ENCODE measurements at places on chromosomes 16 and 17. TPM values are rescaled to one million over a fixed set of nuclear protein-coding genes. Genes with fewer than 3 reads are reported as not detected.

DNA sequence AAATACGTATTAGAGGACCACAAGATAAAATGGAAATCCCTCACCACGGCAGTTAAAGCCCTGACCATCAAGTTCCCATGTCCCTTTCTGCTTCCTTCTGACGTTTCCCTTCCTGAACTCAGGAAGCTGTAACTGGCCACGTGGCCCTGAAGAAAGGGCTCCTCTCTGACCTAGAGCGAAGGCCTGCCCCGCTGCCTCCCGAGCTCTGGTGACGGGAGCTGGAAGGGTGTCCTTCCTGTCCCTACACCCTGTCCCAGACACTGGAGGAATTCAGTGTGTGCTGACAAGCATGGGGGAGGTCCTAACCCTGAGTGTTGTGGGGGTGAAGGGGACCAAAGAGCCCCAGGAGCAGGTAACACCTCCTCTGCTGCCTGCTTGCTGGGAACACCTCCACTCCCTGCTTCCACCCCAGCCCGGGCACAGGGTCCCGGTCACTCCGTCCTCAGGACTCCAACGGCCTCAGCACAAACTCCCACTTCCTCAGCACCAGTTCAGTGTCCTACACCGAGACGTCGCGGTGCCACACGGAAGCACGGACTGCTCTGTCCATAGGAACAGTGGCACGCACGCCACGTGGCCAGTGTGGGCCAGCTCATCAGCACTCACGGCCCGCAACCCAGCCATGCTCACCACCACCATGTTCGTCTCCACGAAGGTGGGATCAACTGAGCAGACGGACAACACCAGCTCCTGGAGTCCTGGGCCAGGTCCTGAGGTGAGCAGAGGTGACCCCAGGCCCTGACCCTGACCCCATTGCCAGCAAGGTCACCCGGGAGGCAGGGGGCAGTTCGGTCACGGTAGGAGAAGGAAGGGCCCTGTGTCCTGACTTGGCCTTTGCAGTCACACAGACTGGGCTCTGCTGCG, 16.9 kb downstream of the TMEM235 start:
- DNase-seq: peak; percentile 67

DNA sequence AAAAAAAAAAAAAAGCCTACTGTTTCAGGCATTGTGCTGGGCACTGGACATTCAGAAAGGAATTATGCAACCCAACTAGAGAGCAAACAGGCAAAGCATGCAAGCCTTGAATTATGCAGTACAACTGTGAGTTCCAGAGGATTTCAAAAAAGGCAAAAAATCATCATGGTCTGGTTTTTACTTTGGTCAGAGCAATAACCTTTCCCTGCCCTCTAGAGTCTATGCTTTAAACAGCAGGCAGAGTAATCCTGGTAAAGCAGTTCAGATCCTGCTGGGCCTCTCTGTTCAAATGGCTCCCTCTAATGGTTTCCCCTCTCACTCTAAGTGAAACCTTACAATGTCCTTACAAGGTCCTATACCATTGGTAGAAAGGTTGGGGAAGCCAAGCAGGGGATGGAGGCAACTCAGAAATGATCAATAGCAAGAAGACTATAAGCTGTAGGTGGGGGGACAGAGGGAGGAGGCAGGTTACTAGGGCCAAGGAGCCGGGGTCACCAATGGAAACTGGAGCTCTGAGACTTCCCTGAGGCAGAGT, 4.6 kb upstream of the TAF15 start:
- peak; percentile 95 for DNase-seq

GRCh38 chr17:50210240-50211225, 9.1 kb upstream of the COL1A1 start:
- peak; percentile 62 for DNase-seq

DNA sequence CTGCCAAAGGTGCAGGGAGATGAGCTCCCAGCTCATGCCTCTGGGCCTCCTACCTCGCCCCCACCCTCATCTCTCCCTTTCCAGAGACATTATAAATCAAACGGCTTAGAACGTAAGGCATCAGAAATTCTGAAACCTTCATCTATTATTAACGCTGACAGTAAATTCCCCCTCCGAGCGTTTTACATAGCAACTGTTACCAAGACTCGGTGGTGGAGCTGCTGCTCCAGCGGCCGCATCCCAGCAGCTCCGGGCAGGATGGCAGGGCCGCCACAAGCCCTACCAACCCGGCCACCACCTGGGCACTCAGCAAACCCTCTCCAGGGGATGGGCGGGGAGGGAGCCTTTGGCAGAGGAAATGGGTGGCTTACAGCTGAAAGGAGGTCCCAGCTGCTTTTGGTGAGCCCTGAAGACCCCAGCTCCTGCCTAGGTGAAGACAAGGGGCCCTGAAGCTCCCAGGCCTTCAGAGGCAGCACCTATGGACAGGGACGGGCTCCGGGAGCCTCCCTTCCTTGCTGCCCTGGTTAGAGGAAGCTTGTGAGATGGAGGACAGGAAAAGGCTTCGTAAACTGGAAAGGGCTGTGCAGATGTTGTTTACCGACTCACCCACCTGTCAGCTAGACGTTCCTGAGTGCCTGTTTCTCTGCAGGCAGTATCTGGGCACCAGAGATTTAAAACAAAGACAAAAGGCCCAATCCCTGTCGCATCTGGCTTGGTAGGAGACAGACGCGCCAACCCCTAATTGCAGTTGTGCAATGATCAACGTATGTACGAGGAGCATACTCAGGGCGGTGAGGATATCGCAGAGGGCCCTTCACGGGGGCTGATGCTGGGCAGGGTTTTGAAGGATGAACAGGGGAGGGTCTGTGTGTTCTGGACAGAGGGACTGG, 76.9 kb downstream of the RAI1 start:
- DNase-seq: no peak

DNA sequence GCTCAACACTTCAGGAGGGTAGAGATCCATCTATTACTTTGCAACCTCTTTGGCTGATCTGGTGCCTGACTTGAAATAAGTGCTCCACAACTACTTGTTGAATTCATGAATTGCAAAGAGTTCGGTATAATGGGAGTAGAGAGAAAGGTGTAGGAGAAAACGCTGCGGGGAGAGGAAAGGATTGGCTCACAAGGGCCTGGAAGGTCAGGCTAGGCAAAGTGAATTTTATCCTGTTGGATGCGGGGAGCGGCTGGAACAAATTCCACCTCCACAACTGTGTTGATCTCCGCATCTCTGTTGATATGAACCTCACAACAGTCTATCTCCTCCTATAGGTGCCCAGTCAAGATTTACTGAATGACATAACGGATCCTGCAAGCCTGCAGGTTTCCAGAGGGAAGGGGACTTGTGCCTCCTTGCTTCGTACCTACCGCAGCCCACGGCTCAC, 684 bp downstream of the SLX4 start:
- peak; percentile 35 for DNase-seq

- peak; percentile 12 for DNase-seq
These were observed 1.2 kb upstream of the BLTP2 start for GRCh38 chr17:28646039-28646754.

- no peak for DNase-seq
These were observed 68.0 kb upstream of the DOC2B start for GRCh38 chr17:249236-249993.

GRCh38 chr16:2429771-2430663, 770 bp downstream of the CCNF start:
- peak; percentile 60 for DNase-seq

DNA sequence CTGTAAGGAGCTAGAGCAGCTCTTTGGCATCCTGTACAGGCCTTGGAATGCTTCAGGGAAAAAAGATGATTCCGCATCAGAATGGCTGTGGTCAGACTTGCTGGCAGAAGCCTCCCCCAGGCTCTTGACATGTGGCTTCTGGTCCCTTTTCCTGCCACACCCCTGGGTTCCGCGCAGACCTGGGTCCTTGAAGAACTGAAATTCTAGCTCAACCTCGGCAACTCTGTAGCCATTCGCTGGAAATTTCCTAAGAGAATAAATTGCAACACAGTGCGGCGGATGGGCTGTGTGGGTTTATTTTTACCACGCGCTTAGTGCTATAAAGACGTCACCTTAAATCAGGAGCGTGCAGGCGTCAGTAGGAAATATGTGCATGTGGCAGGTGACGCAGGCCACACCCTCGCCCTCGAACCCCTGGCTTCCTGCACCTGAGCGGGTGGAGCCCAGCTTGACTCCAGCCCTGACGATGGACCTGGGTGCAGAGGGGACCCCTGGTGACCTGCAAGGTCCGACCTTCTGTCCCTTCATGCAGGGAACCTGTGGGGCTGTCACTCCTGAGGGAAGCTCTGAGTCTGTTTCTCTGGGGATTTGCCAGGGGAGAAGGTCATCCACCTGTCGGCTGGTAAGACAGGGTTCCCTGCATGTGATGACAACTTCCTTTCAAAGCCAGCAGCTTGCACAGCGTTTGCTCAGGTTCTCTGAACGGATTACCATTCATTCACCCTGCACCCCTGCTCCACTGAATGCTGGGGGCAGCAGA, 46.3 kb downstream of the METRNL start:
- DNase-seq: no peak

DNA sequence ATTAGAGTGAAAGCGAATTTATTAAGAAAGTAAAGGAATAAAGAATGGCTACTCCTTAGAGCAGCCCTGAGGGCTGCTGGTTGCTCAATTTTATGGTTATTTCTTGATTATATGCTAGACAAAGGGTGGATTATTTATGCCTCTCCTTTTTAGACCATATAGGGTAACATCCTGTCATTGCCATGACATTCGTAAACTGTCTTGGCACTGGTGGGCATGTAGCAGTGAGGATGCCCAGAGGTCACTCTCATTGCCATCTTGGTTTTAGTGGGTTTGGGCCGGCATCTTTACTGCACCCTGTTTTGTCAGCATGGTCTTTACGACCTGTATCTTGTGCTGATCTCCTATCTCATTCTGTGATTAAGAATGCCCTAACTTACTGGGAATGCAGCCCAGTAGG, 58.2 kb downstream of the TANC2 start:
- DNase-seq: no peak

DNA sequence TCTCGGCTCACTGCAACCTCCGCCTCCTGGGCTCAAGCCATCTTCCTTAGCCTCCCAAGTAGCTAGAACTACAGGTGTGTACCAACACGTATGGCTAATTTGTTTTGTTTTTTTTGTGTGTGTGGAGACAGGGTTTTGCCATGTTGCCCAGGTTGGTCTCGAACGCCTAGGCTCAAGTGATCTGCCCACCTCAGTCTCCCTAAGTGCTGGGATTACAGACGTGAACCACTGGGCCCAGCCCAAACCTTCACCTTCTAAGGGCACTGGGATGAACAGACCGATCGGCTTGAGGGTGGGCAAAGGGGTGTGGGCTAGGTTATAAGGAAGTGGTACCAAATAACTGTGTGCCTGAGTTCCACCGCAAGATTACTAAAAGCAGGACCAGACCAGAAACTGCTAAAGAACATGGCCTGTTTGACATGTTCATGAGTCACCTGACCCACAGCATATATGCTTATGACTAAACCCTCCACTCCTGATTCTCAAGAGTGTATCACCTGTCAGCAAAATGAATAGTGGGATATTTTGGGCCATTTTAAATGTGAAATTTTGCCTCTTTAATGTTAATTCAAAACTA, 8.1 kb downstream of the TMEM97 start:
- DNase-seq: no peak

GRCh38 chr17:17114592-17115225, 72.5 kb downstream of the MPRIP start:
- DNase-seq: peak; percentile 41

- no peak for DNase-seq
These were observed 109.1 kb upstream of the CDC42EP4 start for GRCh38 chr17:73420897-73421296.

DNA sequence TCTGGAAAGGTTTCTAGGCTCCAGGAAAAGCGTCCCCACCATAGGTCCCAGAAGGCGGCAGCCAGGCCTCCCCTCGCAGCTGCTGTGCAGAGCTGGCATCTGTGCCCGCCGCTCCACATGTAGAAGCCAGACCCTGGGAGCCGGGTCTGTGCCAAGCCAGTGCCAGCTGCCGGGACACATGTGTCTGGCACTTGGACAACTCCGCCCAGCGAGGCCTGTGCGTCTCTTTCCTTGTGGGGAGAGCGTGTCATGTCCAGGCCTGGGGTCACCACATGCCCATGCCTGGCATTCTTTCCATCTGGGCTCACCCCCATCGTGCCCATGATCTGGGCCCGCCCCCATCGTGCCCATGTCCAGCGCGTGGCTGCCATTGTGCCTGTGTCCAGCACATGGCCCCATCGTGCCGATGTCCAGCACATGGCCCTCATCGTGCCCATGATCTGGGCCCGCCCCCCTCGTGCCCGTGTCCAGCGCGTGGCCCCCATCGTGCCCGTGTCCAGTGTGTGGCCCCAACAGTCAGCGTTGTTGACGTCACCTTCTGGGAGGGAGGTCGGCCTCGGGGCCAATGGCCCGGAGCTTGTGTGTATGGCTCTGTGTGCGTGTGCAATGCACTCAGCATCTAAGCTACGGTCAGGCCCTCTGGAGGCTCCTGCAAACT, 13.3 kb upstream of the ACSF3 start:
- no peak for DNase-seq

DNA sequence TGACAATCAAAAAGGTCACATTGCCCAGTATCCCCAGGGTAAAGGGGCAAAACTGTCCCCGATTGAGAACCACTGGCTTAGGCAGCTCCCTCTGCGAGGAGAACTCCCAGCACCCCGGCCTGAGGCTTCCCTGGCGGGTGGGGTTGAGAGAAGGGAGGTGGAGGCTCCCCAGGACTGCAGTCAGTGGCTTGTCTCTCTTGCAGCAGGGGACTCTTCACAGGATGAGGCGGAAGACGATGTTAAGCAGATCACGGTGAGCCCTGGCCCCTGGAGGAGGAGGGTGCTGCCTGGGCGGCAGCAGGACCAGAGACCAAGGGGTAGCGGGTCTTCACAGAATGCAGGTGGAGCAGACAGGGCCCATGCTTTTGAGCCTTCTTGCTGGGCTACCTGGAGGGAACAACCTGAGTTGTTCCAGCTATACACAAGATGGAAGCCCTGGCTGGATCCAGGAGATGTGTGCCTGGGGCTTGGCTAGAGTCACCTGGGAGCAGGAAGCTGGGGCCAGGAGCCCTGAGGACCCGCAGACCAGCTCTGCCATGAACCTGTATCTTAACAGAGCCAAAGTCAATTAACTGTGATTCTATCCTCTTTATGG, 16.8 kb downstream of the POLR3E start:
- no peak for DNase-seq

GRCh38 chr17:49343273-49343672, 18.8 kb downstream of the ZNF652 start:
- peak; percentile 31 for DNase-seq

The DPEP3 gene
- total RNA-seq: not detected

The KRTAP4-3 gene
- not detected for total RNA-seq

The GOSR1 gene
- total RNA-seq: 45.4 TPM

The TP53TG3C gene
- not detected for total RNA-seq

The CDH1 gene
- total RNA-seq: 0.17 TPM

The MC1R gene
- total RNA-seq: 2.6 TPM

The ZNF19 gene
- total RNA-seq: 1.5 TPM

The HOXB4 gene
- total RNA-seq: 3.2 TPM

The UMOD gene
- not detected for total RNA-seq

The EXOSC6 gene
- total RNA-seq: 47.6 TPM

The PRAC2 gene
- total RNA-seq: not detected

The TNRC6C gene
- 13.1 TPM for total RNA-seq

All from dermis blood vessel endothelial cell (primary cell).